H4 (cell line): ENCODE measurements at places on chromosomes 13 and 19. TPM values are rescaled to one million over a fixed set of nuclear protein-coding genes. Genes with fewer than 3 reads are reported as not detected.

The SLC25A41 gene
- not detected in 2 replicates for total RNA-seq

DNA sequence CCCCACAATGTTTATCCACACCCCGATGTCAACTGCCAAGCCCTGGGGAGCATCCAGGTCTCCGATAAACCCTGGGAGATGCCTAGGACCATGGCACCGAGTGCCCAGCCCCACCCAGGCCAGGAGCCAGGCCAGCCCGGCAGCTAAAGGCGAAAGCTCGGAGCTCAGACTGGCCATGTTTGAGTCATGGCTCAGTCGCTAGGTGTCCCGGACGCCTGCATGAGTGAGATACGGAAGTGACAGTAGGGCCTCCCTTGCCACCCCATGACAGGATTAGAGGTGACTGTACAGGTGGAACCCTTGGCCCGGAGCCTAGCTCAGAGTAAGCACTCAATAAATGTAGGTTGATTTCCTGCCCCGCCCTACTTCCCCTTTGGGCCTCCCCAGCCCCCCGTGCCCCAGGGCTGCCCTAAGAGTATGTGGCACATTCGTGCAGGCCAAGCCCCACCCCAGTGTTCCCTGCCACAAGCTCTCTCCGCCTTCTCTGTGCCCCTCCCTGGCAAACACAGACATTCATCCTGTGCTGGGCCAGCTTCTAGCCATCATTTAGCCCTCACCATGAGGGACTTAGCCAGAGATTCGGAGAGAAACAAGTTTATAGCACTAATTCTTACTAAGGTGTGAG lies 5.8 kb upstream of the TPM4 start:
- DNase-seq = peak; percentile 85

DNA sequence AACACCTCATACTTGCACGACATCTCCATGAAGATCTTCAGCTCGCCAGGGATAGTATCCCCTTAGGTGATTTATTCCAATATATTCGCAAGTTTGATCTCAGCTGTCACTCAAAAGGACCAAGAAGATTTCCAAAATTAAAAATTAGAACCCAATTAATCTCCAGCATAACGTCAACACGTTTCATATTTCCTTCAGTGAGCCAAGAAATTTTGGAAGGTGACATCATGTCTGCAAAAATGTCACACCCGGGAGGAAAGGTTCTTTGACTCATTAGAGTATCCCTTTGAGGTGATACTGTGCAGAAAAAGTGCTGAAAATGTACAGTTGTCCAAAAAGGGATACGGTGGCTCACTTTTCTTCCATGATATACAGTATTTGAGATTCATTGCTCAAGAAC lies 569.6 kb downstream of the EFNB2 start:
- DNase-seq = no peak

The AMH gene
- 0.68 and 1.0 TPM in 2 replicates for total RNA-seq

DNA sequence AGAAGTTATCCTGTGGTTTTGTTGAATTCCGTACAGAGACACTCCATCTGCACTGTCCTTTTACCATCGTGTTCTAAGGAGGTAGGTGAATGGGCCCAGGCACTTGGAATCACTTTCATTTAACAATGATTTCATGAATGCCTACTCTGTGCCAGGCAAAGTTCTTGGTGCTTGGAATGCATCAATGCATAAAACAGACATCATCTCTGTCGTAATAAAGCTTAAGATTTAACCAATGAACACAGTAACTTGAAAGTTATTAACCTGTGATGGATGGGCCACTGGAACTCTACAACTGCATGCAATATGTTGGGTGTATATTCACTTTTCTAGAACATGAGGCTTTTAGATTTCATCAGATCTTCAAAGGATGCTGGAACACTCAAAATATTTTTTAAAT lies 14.1 kb upstream of the STARD13 start:
- no peak for DNase-seq

DNA sequence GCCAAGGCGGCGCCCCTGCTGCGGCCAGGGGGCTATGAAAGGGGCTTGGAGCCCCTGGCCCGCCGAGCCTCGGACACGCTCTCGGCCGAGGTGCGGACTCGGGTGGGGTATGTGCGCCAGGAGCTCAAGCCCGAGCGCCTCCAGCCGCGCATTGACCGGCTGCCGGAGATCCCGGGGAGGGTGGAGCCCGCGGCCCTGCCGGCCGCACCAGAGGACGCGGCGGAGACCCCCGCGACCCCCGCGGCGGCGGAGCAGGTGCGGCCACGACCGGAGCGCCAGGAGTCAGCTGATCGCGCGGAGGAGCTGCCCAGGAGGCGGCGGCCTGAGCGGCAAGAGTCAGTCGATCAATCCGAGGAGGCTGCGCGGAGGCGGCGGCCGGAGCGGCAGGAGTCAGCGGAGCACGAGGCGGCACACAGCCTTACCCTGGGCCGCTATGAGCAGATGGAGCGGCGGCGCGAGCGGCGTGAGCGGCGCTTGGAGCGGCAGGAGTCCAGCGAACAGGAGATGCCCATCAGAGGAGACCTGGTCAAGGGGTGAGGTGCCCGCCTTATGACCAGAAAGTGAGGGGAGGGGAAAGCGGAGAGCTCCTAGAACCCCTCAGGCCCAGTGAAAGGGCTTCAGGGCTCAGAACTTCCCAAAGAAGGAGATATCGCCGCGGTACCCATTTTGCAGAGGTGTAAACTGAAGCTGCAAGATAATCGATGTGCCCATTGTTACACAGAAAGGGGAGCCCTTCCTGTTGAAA lies 8.8 kb upstream of the SHKBP1 start:
- DNase-seq = no peak

- no peak for DNase-seq
Measured at GRCh38 chr19:1268226-1269064, 687 bp upstream of the CIRBP start.

DNA sequence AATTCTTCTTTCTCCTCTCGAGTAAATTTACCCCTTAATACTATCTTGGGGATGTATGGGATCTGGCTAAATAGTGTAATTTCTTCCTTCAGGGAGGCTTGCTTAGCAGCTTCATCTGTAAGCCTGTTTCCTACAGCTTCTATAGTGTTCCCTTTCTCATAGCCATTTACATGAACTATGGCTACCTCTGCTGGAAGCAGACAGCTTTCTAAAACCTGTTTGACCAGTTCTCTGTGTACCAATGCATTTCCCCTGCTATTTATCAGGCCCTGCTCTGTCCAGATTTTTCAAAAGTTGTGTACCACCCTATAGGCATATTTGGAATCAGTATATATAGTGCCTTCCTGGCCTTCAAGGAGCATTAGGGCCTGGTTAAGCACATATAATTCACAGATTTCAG lies 113.6 kb upstream of the PCDH9 start:
- DNase-seq = no peak

DNA sequence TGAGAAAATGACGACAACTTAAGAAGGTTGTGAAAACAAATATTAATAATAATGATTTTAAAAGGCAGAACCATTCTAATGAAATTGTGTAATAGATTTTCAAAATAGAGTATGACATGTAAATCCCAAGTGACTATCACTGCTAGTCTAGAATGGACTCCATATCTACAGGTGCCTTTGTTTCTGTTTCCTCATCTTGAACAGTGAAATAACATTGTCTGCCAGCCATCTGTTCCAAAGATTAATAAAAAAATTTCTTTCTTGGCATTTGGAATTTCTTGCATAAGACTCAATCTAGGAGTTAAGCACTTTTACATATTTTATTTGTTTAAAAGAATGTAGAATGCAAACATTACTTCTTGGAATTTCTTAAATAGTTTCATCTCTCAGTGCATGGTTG lies 520.1 kb upstream of the ARGLU1 start:
- DNase-seq = no peak

DNA sequence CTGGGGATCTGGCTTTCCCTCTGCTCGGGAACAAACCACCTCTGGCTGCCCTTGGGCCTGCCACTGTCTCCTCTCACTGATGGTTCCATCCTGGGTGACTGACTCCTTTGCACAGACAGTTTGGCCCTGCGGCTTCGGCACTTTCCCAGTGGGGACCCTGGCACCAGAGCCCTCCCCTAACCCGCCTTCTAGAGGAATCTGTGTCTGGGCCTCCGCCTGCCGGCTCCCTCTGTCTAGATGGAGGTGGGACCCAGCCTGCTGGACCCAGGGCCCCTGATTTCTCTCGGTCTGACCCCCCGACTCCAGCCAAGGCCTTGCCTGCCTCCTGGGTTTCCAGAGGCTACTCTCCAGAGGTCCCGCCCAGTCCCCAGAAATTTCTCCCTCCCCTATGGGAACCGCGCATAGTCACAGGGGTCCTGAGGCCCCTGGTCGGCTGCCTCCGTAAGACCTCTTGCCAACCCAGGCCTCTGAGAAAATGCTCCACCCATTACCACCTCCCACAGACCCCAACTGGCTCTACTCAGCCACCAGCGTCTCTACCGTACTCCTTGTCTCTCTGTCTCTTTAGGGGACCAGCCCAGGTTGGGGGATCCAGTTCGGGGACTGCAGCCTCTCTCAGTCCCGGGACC lies 2.7 kb downstream of the CCDC106 start:
- no peak for DNase-seq

DNA sequence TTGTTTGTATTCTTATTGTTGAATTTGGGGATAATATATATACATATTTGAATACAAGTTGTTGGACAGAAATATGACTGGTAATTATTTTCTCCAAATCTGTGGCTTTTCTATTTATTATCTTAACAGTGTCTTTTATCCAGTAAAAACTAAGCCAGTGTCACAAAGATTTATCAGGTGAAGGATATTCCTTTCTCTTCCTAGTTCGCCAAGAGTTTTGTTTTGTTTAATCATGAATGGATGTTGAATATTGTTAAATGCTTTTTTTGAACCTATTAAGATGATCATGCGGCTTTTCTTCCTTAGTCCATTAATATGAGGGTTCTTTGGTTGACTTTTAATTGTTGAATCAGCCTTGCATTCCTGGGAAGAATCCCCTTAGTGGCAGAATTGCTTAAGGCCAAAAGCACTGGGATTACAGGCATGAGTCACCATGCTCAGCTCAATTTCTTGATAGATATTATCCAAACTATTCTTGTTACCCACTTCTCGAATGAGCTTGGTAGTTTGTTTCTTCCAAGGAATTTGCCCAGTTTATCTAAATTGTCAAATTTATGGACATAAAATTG lies 53.3 kb downstream of the TEX26 start:
- no peak for DNase-seq

The MAN2B1 gene
- total RNA-seq = 34.2 and 53.4 TPM in 2 replicates

DNA sequence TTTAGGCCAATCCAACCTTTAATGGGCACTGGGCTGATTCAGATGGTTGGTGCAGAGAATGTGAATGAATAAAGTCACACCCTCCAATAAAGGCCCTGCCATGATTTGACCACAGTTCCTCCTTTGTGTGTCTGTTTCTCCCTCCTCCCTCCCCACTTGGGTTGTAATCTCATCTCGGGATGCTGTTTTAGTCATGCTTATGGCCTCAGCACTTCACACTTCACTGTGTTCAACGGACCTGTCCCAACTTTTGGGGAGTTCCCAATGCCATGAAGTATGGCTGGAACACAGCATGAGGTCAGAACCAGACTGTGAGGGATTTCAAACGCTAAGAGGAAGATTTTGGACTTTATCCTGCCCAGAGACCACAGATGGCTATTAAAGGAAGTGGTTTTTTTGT lies 5.6 kb upstream of the RAB8A start:
- DNase-seq = peak; percentile 53

GRCh38 chr19:18098891-18099622 lies 1.5 kb downstream of the MAST3 start:
- no peak for DNase-seq

The KIR3DL1 gene
- total RNA-seq = not detected in 2 replicates

The CGB1 gene
- 0.77 and 11.4 TPM in 2 replicates for total RNA-seq

DNA sequence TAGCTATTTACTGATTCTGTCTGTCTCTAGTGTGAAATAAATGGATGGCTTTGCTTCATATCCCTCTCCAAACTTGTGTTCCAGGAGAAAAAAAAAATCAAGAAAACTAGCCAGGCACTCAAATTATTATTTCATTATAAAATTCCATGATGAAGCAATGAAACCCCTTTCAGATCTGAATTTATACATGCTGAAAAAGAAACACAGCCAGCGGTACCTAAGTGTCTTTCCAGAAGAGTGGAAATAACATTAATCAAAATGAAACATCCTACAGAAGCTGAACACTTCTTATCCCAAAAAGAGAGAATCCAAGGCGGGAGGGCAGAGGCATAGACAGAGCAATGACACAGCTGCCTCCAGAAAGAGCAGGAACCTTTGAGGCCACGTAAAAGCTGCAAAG lies 15.9 kb downstream of the ENOX1 start:
- no peak for DNase-seq

The AXL gene
- total RNA-seq = 97.8 and 105 TPM in 2 replicates

DNA sequence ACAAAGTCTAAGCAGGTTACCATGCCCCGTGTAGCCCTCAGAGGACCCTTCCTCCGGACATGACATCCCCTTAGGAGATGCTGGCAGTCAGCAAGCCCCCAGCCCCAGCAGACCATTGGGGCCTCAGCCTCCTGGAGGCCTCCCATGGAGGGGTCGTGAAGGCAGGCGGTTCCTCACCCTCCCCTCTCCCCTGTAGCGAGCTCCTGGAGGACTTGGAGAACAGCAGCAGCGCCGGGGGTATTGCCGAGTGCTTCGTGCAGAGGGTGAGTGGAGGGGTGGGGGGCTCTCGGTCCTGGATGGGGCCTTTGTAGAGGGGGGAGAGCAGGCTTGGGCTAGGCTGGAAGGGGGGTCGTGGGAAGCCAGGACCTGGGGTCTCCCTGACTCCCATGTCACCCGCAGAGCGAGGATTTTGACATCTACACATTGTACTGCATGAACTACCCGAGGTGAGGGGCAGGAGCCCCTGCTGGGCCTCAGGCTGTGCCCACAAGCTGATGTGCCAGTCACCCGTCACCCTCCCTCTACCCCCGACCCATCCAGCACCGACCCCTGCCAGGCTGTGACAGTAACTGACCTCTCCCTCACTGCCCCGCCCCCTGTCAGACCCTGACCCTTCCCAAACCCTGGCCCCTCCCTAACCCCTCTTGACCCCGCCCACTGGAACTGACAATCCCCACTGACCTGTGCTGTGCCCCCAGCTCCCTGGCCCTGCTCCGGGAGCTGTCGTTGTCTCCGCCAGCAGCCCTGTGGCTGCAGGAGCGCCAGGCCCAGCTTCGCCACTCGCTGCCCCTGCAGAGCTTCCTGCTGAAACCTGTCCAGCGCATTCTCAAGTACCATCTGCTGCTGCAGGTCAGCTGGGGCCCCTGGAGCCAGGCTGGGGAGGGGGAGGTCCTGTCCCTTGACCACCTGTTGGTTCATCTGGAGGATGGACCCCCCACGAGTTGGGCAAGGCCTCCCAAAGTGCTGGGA lies 4.0 kb downstream of the PLEKHG2 start:
- no peak for DNase-seq

The SMG9 gene
- total RNA-seq = 7.9 and 14.9 TPM in 2 replicates

The ZNF708 gene
- total RNA-seq = 2.4 and 3.4 TPM in 2 replicates

The TEX101 gene
- not detected in 2 replicates for total RNA-seq

The WTIP gene
- 9.9 and 11.4 TPM in 2 replicates for total RNA-seq

- no peak for DNase-seq
Measured at GRCh38 chr19:36120092-36120983, 5.1 kb downstream of the TBCB start.

The PTPRH gene
- total RNA-seq = 3.8 and 5.5 TPM in 2 replicates

DNA sequence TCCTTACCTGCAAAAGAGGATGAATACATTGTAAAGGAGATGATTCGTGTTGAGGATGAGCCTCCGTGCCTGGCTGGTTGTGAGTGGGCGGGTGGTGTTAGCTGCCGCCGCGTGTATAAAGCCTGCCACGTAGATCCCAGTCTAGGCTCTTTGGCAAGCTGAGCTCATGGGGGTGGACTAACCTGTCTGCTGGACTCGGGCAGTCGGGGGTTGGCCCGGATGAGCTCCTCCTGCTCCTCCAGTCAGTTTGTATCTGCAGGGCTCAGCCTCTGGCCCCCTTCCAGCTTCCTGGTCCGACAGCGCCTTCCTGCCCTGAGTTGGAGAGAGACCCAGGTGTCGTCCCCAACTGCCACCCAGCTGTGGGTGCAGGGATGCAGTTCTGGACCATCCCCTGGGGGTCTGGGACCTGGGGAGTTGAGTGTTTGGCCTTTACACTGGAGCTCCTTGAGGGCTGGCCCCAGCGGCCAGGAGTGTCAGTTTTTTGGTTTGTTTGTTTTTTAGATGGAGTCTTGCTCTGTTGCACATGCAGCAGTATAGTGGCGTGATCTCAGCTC lies 20.9 kb downstream of the TECR start:
- DNase-seq = no peak
